NCI-H69 (cell line): ENCODE measurements at places on chromosomes 16 and 17.

DNA sequence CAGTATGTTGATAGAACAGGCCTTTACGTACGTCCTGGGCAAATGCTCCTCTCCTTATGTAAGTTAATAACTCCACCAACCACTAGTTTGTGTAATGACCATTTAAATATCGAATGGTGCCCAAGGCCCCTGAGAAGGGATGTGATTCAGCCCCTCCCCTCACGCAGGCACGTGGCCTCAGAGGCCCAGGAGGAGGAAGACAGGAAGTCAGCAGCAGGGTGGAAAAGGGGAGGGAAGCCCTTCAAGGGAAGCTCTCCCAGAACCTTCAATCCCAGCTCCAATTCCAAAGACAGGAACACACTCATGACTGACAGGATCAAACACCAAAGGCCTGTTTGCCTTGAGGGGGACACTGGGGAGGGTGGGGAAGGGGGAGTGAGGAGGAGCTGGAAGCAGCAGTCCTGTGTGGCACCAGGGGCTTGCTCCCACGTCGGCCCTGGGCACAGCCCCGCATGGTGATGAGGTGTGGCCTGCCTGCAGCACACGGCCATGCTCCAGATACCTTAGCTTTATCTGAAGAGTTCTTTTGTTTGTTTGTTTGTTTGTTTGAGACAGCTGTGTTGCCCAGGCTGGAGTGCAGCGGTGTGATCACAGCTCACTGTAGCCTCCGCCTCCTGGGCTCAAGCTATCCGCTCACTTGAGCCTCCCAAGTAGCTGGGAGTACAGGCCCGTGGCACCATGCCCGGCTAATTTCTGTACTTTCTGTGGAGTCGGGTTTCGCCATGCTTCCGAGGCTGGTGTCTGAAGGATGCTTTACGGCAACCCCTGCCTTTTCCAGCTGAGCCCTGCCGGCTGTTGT is 105.0 kb downstream of the ZNF778 start:
- DNase-seq, result peak; percentile 74

DNA sequence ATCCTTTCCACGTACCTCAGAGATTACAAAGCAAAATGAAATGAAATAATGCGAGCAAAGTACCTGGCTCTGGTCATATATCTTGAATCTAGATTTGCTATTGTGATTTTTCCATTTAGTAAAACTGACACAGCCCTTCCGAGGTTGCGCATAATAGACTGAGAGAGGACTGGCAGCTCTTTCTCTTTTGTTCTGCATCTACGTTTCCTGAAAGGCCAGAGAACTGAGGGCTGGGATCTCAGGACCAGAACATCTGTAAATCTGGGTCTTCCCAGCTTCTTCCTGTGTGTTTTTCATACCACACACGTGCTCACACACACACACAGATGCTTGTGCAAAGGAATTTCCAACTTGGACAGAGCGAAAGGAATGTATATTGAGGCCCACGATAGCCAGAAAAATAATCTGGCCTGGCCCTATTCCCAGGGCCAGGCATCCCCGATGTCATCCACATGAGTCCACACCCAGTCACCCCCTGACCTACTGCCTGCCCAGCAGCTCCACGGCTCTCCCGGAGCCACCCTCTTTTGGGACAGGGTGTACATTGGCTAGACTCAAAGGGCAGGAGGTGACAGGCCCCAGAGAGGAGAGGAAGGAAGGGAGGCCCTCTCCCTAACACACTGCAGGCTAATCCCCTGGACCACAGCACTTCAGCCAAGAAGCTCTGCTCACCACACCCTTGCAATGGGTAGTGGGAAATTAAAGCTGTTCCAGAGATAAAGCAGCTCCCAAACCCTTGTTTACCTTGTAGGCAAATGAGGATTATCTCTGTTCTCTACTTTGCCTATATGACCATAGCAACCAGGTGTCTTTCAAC is 41.8 kb downstream of the NOL11 start:
- no peak for DNase-seq

DNA sequence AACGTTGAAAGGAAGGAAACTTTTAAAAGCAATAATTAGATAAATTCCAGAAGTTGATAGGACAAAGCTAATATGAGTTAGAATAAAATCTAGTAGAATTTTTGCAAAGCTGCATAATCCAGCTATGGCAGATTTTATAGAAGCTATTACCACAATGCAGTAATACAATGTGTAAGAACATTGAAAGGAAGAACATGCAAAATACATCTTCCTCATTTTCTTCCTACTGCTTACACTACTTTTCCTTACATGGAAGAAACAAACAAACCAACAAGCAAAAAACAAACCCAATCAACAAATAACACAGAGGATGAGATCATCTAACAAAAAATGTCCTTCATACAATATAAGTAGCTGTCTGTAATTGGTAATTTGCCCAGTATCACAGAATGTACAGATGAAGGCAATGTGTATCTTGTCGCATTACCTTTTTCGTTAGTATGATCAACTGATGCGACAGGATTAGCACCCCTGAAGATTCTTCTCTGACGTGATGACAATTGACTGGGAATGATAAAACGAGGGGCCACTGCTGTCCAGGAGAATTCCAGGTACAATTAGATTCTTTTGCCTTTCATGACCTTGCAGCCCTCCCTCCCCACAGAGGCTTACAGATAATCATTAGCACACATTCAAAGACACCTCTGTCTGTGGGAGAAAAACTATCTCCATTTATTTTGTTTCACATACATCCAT is 21.2 kb upstream of the LRRC37A start:
- no peak for DNase-seq

DNA sequence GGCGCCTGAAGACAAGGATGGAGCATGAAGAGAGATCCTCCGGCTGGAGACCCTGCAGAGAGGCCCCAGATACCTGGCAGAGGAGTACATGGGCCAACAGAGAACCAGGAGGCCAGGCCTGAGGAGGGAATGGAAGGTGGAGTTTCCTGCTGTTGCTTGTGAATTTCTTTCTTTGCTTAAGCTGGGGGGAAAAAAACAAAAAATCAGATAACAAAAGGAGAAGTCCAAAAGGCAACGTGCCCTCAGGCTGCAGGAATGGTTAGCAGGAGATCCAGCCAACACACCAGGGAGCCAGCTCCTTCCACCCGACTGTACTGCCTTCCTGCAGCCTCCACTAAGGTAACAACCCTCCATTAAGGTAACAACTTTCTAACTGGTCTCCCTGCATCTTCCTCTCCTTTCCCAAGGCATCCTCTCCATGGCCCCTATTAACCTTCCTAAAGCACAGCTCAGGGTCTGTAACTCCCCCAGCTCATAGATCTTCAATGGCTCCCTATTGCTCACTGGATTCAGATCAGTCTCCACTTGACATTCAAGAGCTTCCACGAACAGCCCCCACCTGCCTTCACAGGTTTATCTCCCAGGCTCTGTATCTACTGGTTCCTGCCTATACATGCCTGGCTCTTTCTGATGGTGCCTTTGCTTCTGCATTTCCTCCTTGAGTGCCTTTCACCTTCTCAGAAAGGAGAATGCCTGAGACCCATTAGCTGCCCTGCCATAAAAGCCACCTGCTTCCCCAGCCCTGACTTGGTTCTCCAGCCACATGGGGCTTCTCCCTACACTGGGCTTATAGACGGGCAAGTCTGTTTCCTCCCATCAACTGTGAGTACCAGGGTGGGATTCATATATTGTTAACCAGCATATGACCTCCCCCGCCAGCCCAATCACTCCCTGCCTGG is 725 bp upstream of the ARL5C start:
- peak; percentile 77 for DNase-seq

DNA sequence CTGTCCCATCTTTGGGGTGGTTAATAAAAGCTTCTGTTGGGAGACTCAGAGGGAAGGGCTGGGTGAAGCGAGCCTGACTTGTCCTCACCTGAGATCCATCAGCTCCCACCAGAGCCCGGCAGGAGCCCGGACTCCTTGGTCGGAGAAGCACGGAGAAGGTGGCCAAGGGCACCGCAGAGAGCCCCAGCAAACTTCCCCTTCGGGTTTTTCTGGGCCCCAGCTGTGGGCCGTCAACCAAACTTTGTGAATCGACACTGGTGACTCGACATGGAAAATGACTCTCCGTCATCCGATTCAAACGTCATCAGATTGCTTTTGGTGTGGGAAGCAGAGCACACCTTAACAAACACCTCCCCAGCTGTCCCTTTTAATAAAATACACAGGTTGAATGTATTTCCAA is 21.4 kb downstream of the ENPP7 start:
- no peak for DNase-seq

DNA sequence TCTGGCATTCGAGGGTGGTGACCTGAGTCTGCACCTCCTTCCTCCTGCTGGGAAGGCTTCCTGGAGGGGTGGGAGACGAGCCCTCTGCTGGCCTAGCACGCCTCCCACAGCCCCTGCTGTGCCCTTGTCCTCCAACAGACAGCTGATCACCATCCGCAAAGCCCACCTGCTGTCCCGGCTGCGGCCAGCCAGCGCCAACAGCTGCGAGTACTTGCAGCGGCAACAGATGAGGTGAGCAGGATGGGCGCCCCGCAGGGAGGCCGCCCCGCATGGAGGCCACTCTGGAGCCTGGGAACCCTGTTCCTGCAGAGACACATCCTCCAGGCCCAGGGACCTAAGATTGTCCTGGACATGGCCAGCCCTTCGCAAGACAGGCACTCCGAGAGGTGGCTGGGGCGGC is 21.6 kb downstream of the UBALD1 start:
- peak; percentile 95 for DNase-seq

GRCh38 chr17:46862949-46863348 is 11.6 kb downstream of the WNT9B start:
- DNase-seq, result peak; percentile 69

GRCh38 chr16:79104567-79104966 is 496.0 kb downstream of the MAF start:
- no peak for DNase-seq

DNA sequence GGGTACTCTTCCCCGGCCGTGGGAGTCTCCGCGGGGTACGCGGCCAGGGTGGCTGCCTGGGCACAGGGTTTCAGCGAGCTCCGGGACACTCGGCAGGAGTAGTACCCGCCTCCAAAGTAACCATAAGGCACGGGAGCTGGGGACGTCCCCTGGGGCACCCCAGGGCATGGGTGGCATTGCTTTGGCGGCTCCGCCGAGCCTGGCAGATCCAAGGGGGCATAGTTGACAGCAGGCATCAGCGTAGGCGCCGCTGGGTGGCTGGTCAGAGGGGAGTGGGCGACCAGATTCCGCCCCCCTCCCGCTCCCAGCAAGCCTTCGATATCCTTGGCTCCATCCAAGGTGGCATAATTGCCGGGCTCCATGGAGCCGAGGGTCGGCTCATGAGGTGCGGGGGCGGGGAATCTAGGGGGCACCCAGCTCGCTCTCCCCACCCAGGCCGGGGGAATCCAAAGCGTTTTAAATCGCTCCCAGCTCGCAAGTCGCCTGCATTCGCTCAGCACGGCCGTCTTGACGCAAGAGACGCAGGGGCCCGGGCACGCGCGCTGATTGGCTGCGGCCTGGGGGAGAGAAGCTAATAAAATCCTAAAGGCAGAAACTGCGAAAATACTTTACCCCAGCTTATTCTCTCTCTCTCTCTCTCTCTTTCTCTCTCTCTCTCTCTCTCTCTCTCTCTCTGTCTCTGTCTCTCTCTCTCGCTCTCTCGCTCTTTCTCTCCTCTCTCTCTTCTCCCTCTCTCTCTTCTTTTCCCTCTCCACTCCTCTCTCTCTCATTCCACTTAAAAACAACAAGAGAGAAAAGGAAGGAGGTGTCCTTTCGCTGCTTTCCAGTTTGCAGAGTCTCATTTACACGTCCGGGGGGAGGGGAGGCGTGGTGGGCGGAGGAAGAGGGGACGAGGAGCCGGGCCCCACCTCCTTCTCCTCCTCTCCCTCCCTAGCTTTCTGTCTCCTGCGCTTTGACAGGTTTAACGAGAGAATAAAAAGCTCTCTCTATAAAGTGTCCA is at the start of gene HOXB13:
Gene HOXB13 (minus strand): TSS at position 519 of the 1,000 bp plus-strand sequence. CDS start 157 bp downstream, at position 362.
- peak; percentile 55 for DNase-seq

GRCh38 chr16:832652-833336 is 32.3 kb upstream of the GNG13 start:
- peak; percentile 71 for DNase-seq

- DNase-seq, result peak; percentile 84
Observed at GRCh38 chr16:19524616-19525384, 1.1 kb downstream of the CCP110 start.

- DNase-seq, result peak; percentile 24
Observed at GRCh38 chr17:44961921-44962350, 6.2 kb downstream of the C1QL1 start.

DNA sequence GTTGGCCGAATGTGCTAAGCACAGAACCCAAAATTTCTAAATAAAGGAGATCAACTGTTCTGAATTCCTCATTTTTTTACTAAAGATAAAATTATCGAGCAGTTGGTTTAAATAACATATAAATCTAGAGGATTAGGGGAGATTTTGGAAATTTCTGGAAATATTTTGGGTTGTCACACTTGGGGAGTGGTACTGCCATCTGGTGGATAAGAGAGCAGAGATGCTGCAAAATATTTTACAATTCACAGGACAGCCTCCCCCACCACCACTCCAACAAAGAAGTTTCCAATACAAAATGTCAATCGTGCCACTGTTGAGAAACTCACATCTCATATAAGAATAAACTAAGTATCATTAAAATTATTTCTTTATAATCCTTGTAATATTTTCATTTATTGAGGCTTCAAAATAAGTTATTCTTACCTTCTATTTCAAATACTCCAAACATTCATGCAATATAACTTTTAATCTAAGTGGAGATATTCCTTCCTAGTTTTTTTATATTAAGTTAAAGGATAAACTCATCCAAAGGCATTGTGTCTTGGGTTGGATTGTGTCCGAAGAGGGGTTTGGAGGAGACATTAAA is 17.0 kb upstream of the ABCA8 start:
- DNase-seq, result peak; percentile 4

DNA sequence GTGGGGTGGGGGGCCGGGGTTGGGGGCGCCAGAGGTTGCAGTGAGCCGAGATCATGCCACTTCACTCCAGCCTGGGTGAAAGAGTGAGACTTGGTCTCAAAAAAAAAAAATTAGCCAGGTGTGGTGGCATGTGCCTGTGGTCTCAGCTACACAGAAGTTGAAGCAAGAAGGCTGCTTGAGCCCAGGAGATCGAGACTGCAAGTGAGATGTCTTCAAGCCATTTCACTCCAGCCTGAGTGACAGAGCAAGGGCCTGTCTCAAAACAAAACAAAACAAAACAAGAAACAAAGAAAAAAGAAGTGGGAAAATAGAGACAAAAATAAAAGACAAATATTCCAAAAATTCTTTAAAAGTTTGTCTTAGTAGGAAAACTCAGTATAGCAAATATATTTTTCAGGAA is 135.1 kb upstream of the CORO6 start:
- no peak for DNase-seq

DNA sequence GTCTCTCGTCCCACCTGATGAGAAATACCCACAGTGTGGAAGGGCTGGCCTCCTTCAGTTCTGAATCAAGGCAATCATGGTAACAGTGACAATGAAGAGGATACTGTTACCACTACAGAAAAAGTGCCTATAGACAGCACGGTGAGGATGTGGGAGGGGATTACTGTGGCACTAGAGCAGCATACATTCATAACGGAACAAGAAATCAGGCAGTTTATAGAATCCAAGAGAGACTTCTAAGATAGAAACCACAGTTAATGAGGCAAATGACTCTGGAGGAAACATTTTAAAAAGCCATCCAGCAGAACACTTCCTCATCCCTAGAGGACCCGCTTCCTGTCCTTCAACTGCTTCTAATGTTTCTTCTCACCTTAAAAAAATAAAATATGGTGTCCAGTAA is 2.7 kb downstream of the RUSF1 start:
- DNase-seq, result no peak
